ENCODE measurements at places on chromosomes 16 and 17. TPM values are rescaled to one million over a fixed set of nuclear protein-coding genes. Genes with fewer than 3 reads are reported as not detected.
A peak's percentile ranks its signal among the peaks of the same experiment; 100 is the strongest.

GRCh38 chr17:35094902-35095301 is 24.8 kb downstream of the RAD51D start:
- ATAC-seq = peak; percentile 61

- no peak for ATAC-seq
Observed at GRCh38 chr16:89572485-89573205, 2.9 kb upstream of the CPNE7 start.

DNA sequence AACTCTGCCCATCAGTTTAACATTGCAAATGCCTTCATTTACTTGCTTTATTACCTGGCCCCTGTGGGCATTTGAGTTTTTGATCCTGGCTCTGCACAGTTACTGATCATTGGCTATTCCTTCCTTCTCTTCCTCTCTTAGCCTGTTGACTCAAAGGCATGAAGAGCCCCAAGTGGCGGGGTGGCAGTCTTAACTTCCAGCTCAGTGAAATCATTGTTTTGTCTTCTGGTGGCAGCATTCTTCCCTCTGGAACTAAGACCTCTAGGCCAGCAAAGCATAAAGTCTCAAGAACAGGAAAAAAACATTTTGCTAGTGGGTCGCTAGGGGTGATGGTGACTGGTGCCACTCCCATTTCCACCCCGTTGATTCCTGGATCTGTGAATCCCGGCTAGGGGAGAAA is 52.3 kb upstream of the MRTFB start:
- ATAC-seq = no peak

GRCh38 chr17:10046786-10047785 is 142.0 kb upstream of the RCVRN start:
- no peak for ATAC-seq

GRCh38 chr17:81898885-81899284 is 3.2 kb upstream of the NPB start:
- ATAC-seq = no peak

ALOX15B gene
- 0.61 TPM for total RNA-seq

C17orf107 gene
- total RNA-seq = 3.4 TPM
